ENCODE measurements at places on chromosomes 3 and 15.

DNA sequence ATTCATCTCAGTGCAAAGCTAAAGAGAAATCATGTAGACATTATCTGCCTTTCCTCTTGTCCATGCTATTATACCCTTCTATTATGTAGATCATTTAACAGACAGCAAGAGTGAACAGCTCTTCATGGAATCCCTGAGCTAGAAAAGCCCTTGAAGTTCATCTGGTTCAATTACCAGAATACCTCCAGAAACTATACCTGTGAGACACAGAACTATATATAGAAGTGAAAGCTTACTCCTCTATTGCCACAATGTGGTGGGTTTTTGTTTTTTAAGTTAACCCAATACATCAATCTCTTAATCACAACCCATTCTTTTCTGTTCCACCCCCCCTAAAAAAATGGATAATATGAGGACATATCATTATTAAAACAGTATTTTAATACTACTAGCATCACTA lies 347.7 kb downstream of the PLCL2 start:
- DNase-seq: no peak

DNA sequence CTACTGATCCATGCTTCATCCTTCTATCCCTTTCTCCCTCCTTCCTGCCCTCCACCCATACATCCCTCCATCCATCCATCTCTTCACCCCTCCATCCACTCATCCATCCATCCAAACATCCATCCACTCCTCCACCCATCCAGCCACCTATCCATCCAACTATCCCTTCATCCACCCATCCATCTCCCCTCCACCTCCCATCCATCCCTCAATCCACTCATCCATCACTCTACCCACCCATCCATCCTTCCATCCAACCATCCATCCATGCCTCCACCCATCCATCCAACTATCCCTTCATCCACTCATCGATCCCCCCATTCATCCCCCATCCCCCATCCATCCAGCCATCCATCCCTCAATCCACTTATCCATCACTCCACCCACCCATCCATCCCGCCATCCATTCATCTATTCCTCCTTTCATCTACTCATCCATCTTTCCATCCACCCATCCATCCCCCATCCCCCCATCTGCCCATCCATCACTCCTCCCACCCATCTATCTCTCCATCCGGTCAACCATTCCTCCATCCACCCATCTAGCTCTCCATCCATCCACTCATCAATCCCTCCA lies 132.4 kb upstream of the IQSEC1 start:
- no peak for DNase-seq

GRCh38 chr3:192467230-192468140 lies 259.9 kb downstream of the FGF12 start:
- DNase-seq: peak; percentile 59

DNA sequence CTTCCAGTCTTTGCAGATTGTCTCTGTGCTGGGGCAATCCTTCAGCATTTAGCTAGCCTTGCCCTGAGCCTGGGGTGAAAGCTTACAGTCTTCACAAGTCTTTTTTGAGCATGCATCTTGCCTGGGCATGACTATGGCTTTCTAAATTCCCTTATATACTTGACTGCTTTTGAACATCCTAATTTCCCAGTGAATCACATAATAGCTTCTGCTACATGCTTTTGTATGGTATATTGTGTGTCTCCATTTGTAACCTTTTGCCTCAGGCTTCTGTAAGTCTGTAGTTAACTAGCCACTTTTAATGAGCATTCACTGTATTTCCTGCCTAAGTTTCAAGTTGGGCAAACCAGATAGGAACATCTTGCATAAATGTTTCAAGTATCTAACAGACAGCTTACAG lies 76.8 kb downstream of the CHCHD4 start:
- no peak for DNase-seq

DNA sequence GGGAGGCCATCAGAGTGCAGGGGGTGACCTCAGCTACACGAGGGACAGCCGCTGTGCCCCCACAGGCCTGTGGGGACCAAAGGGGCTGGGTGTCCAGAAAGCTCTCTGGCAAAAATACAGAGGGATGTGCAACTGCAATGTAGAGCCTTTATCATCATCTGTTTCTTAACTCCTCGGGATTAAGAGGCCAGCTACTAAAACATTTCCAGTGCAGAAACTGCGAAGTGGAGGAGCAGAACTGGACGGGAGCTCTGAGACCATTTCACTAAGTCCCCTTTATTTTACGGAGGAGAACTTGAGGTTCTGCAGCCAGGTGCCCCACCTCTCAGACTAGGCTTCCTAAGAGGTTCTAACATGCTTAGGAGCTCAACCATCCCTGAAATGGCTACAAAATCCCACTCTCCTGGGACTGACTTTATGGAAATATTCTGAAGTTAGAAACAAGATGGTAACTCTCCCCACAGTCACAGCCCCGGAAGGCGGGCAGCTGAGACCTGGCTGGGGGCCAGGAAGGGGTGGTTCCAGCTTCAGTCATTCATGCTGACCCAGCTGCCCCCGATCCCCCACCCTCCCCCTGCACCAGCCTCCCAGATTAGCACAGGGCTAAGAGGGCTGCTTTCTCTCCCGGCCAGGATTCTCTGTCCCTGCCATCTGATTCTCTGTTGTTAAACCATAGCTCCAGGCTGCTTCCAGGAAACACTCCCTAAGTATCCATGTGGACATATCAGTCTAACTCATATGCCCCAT lies 40.3 kb downstream of the UMPS start:
- peak; percentile 13 for DNase-seq

GRCh38 chr3:126321490-126321889 lies 35.7 kb downstream of the KLF15 start:
- DNase-seq: no peak

DNA sequence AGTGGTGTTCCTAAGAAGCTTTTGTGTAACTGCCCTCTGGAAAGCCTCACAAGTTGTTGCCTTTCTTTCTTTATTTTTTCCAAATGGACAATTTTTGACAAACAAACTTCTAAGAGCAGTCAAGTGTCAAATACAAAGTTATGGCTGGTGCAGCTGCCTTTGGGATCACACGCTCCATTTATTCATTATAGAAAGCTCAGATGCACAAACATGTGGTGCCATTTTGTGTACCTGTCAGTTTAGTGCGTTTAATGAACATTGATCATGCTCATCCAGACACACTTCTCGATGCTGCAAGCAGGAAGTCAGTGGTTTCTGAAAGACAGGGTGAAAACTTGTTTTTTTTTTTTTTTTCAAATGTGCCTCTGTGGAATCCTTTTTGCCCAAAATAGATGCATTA lies 324.5 kb downstream of the CNTN4 start:
- no peak for DNase-seq

- no peak for DNase-seq
Measured at GRCh38 chr15:81239190-81239589, 42.5 kb downstream of the IL16 start.

- no peak for DNase-seq
Measured at GRCh38 chr3:98589331-98590036, 3.9 kb downstream of the CPOX start.

GRCh38 chr15:87761736-87762509 lies 494.6 kb downstream of the NTRK3 start:
- DNase-seq: no peak

GRCh38 chr3:37590328-37591079 lies 271.2 kb upstream of the CTDSPL start:
- no peak for DNase-seq

DNA sequence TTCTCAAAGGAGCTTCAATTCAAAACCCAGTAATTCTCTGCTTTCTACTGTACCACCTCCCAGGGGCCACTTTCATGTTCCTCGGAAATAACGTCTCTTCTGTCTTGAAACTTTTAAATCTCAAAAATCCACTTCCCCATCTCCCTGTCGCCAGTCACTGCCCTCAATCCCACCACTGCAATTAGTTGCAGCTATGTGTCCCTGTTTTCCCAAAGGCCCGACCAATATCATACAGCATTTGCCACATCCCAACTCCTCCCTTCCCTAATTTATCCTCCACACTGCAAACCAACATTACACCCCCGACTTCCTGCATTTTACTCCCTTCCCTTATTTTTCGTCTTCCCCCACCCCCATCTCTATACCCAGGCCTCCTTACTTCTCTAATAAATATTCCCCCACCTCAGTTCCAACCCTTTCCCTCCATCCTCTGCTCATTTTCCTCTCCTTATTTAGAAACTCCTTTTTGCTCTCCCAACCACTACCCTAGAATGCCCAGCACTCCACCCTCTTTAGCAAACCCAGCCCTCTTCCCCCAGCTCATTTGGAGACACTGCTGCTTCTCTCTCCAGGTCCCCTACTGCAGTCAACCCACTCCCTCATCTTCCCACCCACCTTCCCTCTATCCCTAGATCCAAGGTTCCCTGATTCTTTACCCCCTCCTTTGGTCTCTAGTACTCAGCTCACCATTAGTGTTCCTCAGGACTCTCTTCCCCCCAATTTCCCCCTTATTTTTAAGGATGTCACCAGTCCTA lies 1.1 kb downstream of the NPTN start:
- DNase-seq: no peak

GRCh38 chr15:98983334-98983733 lies 24.3 kb downstream of the PGPEP1L start:
- no peak for DNase-seq

DNA sequence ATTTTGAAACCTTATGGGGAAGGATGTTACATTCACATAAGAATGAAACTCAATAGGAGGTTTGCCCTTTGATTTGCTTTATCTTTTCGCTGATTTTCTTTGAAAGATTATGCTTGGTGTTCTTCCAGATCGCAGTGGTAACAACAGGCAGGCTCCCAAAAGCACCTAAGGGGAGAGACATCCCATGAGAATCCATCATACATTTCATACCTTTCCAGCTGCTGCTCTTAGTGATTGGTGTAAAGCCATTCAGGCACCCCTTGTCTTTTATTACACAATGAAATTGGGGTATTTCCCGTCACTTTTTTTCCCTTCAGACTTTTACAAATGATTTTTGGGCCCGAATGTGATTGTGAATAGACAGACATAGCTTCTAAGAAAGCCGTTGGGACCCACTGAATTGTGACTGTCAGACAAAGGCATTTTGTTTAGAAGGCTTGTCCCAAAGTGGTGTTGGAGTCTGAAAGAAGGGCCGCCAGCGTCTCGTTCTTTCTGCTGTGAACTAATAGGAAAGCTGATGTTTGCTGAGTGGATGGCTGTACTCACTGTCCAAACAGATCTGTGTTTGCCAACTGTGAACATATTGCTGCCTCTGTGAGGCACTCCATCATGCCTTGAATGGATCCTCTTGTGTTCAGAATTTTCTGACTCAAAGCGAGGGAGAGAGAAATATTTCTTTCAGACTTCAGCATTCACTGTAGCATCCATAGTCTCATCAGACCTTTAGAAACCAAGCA lies 164.3 kb downstream of the FNDC3B start:
- peak; percentile 93 for DNase-seq

DNA sequence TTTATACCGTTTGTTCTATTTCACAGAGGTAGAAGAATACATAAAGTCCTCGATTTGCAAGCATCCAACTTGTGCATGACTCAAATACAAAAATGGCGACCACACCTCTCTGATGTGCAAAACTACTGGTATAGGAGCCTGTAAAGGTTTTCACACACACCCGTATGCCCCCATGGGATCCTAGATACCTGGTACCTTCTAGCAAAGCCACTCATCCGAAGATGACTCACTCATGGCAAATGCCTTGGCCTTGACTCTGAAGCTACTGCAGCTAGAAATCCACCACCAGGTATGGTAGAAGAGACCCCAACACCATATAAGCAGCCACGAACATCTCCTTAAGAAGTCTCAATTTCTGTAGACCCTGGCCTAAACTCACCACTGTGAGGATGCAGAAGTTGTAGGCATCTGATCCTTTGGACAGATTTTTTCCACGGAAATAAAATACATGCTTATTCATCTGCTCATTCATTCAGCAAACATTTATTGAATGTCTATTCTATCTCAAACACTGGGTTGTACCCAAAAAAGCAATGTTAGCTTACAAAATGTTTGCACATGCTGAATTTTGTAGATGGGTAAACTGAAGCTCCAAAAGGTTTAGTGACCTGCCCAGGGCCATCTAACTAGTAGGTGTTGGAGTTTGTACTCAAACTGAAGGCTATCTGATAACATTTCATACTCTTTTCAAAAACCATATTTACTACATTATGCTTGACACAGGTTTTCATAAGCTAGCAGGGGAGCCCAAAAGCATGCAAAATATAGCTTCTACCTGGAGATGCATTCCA lies 158.8 kb downstream of the RORA start:
- no peak for DNase-seq

DNA sequence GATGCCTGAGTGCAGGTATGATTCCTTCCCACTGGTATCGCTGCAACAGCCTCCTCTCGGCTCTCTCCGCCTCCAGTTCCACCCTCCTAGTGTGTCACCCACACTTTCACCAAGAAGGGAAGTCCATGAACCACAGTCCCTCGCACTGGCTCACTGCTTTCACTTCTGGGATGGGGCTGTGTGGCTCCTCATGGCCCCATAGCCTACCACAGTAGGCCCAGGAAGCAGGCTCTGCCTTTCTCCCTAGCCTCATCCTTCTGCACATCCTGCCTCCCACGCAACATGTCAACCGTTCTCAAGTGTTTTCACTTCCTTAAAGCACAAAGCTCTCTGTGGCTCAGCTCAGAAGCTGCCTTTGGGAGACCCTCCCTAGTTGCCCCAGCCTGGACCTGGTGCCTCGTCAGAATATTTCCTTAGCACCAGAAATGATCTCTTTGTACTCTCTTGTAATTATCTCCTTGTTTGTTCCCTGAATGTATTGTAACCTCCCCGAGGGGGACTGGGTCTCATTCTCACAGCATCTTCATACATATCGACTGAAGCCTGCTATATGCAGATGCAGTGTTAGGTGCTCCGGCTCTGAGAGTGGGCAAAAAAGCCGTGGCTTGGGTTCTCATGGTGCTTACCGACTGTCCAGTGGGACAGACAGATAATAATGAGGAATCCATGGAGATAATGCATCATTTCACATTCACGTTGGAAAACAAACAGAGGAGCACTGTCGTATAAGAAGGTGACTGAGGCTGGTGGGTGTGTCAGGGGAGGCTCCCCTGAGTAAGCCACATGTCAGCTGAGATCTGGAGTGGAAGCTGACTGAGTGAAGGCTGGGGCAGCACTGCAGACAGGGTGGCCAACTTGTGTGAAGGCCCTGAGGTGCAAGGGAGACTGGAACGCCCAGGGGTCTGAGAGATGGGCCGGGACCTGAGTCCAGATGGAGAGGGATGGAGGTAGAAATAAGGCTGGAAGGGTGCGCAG lies 107.1 kb downstream of the DGKG start:
- DNase-seq: no peak

DNA sequence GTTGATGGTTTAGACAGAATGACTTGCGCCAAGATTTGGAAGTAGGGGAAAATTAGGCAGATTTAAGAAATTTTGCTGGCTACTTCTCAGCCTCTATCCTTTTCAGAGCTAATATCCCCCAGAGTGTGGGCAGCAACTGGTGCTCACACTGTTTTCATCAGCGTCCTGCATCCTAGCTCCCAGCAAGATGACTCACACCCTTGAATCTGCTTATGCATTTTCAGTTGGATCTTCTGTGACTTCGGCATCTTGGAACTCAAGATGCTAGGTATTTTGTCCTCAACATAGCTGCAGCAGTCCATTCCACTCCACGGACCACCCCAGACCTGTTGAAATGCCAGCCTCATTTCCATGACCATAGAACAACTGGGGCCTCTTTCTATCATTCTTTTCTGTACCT lies 336.1 kb upstream of the NR2F2 start:
- no peak for DNase-seq

GRCh38 chr3:141216975-141217374 lies 14.7 kb upstream of the PXYLP1 start:
- DNase-seq: no peak

Measured in DMS153 (cell line).